ENCODE measurements at places on chromosomes 5 and 9. TPM values are rescaled to one million over a fixed set of nuclear protein-coding genes. Genes with fewer than 3 reads are reported as not detected.
A peak's percentile ranks its signal among the peaks of the same experiment; 100 is the strongest.

- no peak for DNase-seq
- H3K36me3 ChIP-seq: no peaks in the 10 kb centered on the region
- H3K4me3 ChIP-seq: no peak overlapping the region
- no peaks in the 10 kb centered on the region for H3K27me3 ChIP-seq
- no peak overlapping the region for H3K27ac ChIP-seq
- no peaks in the 10 kb centered on the region for H3K4me1 ChIP-seq
These were observed 124.4 kb downstream of the SSBP2 start for GRCh38 chr5:81626524-81626923.

DNA sequence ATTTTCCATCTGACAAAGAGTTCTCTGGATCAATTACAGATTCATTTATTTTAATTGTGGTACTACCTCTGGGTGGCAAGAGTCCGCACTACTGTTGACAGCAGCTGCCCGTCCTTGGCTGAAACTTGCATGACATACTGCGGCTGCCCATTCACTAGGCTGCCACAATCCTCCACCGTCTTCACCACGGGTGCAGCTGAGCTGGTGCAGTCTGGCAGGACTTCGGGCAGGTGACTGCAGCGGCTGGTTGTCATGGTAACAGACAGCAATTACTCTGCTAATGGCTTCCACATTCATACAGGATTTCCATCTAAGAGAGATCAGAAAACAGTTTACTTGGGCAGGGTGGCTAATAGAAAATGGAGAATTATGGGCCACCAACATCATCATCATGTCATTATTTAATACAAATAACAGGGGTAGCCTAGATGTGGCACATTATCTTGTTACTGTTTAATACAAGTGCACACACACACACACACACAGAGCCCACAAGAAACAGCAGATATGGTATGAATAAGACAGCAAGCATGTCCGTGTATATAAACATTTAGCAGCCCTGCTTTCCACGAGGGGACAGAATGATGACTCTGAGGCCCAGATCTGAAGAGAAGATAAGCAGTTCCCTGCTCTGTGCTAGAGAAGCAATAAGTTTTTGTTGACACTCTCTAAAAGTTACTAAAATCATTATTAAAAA is 112.3 kb downstream of the MARCHF3 start:
- DNase-seq: no peak
- no peaks in the 10 kb centered on the region for H3K4me1 ChIP-seq
- H3K4me3 ChIP-seq: no peak overlapping the region
- no peak overlapping the region for H3K27ac ChIP-seq
- H3K27me3 ChIP-seq: no peaks in the 10 kb centered on the region
- H3K36me3 ChIP-seq: no peaks in the 10 kb centered on the region

Gene MAMDC2
- 161 TPM for total RNA-seq

Gene PRRC1
- total RNA-seq: 32.9 TPM

GRCh38 chr9:71302776-71303175 is 181.4 kb upstream of the TRPM3 start:
- no peaks in the 10 kb centered on the region for H3K36me3 ChIP-seq
- no peak overlapping the region for H3K4me3 ChIP-seq
- H3K27ac ChIP-seq: no peak overlapping the region
- no peaks in the 10 kb centered on the region for H3K4me1 ChIP-seq

Gene HACD4
- 8.7 TPM for total RNA-seq

- H3K36me3 ChIP-seq: no peaks in the 10 kb centered on the region
- no peaks in the 10 kb centered on the region for H3K27me3 ChIP-seq
- H3K4me3 ChIP-seq: no peak overlapping the region
- no peak for DNase-seq
- no peak overlapping the region for H3K27ac ChIP-seq
- no peaks in the 10 kb centered on the region for H3K4me1 ChIP-seq
These were observed 203.7 kb upstream of the MSX2 start for GRCh38 chr5:174520420-174521396.

DNA sequence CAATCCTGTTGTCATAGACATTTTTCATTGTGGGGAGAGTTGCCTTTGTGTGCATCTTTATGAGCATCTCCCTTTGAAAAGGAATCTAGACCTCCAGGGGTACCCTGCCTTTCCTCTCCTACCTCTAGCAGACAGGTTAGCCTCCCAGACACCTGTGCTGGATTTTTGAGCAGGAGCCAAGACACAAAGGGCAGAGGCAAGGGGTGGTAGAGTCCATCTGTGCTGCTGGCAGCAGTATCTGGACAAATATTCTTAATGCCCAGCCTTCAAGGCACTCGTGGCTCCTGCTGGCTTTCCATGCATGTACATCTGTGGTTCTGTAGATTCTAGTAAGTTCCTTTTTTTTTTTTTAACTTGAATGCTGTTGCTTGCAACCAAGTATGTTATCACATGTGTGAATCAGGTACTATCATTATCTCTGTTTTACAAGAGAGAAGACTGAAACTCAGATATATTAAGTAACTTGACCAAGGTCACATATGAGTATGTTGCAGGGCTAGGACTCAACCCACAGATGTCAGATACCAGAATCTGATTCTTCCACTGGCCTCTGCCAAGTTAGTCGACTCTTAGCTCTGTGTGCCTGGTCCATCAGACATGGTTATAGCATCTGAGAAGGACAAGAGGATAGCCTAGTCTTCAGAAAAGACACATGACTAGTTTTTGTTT is 32.9 kb upstream of the GPR151 start:
- H3K36me3 ChIP-seq: no peaks in the 10 kb centered on the region
- H3K4me1 ChIP-seq: no peaks in the 10 kb centered on the region
- no peak overlapping the region for H3K27ac ChIP-seq
- no peak for DNase-seq
- H3K4me3 ChIP-seq: no peak overlapping the region
- no peaks in the 10 kb centered on the region for H3K27me3 ChIP-seq

Gene IL11RA
- 25.6 TPM for total RNA-seq

Gene EGFLAM
- 16.8 TPM for total RNA-seq

DNA sequence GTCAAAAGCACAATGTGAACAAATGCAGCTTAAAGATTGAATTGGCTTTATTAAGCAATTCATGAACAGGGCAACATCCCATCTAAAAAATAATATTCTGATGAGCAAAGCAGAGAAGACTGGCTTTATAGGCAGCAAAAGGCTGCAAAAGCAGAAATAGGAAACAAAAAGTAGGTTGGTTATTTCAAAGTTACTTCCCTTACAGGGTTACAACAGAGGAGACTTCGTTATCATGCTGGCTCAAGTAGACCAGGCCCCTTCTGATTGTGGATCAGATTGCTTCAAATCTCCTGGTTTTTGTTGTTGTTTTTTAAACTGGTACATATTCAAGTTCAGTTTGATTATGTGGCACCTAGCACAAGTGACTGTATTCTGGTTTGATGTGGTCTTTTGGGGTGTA is 73.1 kb downstream of the MAN2A1 start:
- no peak for DNase-seq
- no peak overlapping the region for H3K27ac ChIP-seq
- no peaks in the 10 kb centered on the region for H3K36me3 ChIP-seq
- no peaks in the 10 kb centered on the region for H3K4me1 ChIP-seq
- no peak overlapping the region for H3K4me3 ChIP-seq
- no peaks in the 10 kb centered on the region for H3K27me3 ChIP-seq

DNA sequence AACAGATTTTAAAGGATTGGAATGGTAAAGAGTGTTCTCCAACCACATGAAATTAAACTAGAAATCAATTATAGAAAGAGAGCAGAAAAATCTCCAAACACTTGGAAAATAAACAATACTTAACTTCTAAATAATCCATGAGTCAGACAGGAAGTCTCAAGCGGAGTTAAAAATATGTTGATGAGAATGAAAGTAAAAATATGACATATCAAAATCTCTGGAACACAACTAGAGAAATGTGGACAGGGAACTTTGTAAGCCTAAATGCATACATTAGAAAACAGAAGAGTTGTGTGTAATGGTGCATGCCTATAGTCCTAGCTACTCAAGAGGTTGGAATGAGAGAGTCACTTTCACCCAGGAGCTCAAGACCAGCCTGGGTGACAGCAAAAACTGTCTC is 47.9 kb upstream of the ZNF618 start:
- H3K4me1 ChIP-seq: no peaks in the 10 kb centered on the region
- H3K27me3 ChIP-seq: no peaks in the 10 kb centered on the region
- H3K4me3 ChIP-seq: no peak overlapping the region
- DNase-seq: no peak
- no peak overlapping the region for H3K27ac ChIP-seq
- H3K36me3 ChIP-seq: no peaks in the 10 kb centered on the region

GRCh38 chr9:18051638-18052037 is 422.3 kb upstream of the ADAMTSL1 start:
- peak overlapping the region; percentile 59 for H3K27ac ChIP-seq
- DNase-seq: no peak
- H3K36me3 ChIP-seq: no peaks in the 10 kb centered on the region
- H3K4me1 ChIP-seq: no peaks in the 10 kb centered on the region
- no peak overlapping the region for H3K4me3 ChIP-seq

GRCh38 chr5:93246090-93246855 is 334.7 kb downstream of the NR2F1-AS1 start:
- H3K27ac ChIP-seq: peak overlapping the region; percentile 61
- no peaks in the 10 kb centered on the region for H3K4me1 ChIP-seq
- H3K4me3 ChIP-seq: no peak overlapping the region
- H3K27me3 ChIP-seq: no peaks in the 10 kb centered on the region

DNA sequence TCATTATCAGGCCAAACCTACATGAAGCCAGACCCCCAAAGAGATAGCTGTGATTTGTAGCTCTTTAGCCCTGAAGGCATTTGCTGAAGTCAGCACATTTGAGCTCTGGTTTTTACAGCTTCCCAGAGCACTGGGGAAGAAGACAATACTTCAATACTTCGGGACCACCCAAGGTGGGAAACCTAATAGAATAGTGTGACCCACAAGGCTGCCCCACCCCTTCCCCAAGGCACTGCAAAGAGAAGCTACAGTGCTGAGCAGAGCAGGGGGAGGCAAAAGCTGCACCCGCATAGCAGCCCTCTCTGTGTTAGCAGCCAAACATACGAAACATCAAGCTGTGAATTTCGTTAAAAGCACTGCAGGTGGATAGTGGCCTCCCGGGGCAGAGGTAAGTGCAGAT is 87.3 kb downstream of the HSD17B3 start:
- H3K4me3 ChIP-seq: no peak overlapping the region
- H3K27me3 ChIP-seq: no peaks in the 10 kb centered on the region
- DNase-seq: no peak

Gene HRCT1
- 10.1 TPM for total RNA-seq

Gene SAXO1
- 0.37 TPM for total RNA-seq

DNA sequence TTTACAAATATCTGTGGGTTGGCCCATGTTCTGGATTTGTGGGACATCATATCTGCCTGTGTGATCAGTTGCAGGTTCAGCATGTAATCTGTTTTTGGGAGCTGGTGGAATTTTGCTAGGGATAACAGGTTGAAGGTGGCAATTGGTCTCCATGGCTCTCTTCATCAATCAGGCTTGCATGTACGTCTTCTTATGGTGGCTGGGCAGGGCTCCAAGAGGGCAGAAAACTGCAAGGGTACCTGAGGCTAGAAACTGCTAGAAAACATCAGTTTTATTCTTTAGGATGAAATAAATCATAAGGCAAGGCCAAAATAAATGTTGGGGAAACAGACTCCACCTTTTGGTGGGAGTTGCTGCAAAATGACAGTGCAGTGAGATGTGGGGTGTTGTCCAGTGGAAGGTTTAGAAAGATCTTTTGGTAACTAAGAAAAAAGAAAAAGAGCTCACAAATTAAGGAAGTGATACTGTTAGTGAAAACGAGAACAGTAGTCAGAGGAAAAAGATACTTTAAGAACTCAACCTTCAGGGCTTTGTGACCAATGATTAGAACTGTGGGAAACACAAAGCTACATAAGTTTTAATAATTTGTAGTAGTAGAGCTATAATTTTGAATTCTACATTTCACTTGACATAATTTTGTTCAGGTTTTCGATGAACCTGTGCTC is 300.7 kb upstream of the IZUMO3 start:
- no peaks in the 10 kb centered on the region for H3K27me3 ChIP-seq
- no peaks in the 10 kb centered on the region for H3K4me1 ChIP-seq
- H3K4me3 ChIP-seq: no peak overlapping the region
- no peak overlapping the region for H3K27ac ChIP-seq

- DNase-seq: no peak
- no peaks in the 10 kb centered on the region for H3K4me1 ChIP-seq
- no peak overlapping the region for H3K4me3 ChIP-seq
These were observed 312.3 kb downstream of the ENC1 start for GRCh38 chr5:74328221-74328630.

Gene CCL28
- 3.1 TPM for total RNA-seq

Gene SHISAL2B
- total RNA-seq: not detected

GRCh38 chr9:105700668-105701067 is 6.3 kb downstream of the TMEM38B start:
- no peak overlapping the region for H3K4me3 ChIP-seq
- no peak for DNase-seq
- H3K27me3 ChIP-seq: no peaks in the 10 kb centered on the region
- H3K27ac ChIP-seq: no peak overlapping the region

GRCh38 chr9:93480728-93481324 is 27.4 kb upstream of the FAM120AOS start:
- H3K4me1 ChIP-seq: no peaks in the 10 kb centered on the region
- H3K27me3 ChIP-seq: no peaks in the 10 kb centered on the region
- no peak overlapping the region for H3K27ac ChIP-seq

Gene PRR16
- 3.1 TPM for total RNA-seq

DNA sequence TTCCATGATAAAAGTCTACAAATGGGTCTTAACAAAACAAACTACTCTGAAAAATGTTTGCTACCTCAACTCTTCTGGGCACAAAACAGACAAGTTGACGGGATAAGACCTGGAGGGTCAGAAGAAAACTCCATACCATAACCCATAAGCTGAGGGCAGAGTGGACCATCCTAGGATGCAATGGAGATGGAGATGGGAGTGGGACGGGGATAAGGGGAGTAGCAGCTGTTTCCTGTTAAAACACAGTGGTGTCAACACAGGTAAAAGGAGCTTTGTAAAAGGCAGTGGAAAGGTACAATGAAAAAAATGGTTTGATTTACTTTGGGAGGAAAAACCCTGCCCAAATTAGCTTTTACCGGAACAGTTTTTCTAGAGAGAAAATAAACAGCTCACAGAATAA is 41.6 kb downstream of the CEMIP2 start:
- H3K27ac ChIP-seq: no peak overlapping the region
- no peaks in the 10 kb centered on the region for H3K27me3 ChIP-seq
- H3K4me3 ChIP-seq: no peak overlapping the region
- no peak for DNase-seq

Gene IGFBPL1
- total RNA-seq: 0.55 TPM

GRCh38 chr5:90142541-90142940 is 267.0 kb downstream of the CETN3 start:
- DNase-seq: no peak
- H3K27ac ChIP-seq: no peak overlapping the region
- H3K36me3 ChIP-seq: no peaks in the 10 kb centered on the region
- H3K4me3 ChIP-seq: no peak overlapping the region

Gene LRRC19
- not detected for total RNA-seq

- no peaks in the 10 kb centered on the region for H3K36me3 ChIP-seq
- H3K27me3 ChIP-seq: no peaks in the 10 kb centered on the region
- no peak overlapping the region for H3K27ac ChIP-seq
These were observed 38.7 kb upstream of the CTSL start for GRCh38 chr9:87687207-87687606.

- H3K4me1 ChIP-seq: peaks cover 13% of the 10 kb centered on the region
- H3K36me3 ChIP-seq: no peaks in the 10 kb centered on the region
- peak overlapping the region; percentile 70 for H3K27ac ChIP-seq
- peak; percentile 61 for DNase-seq
- no peaks in the 10 kb centered on the region for H3K27me3 ChIP-seq
These were observed 128.5 kb upstream of the VLDLR start for GRCh38 chr9:2493109-2493508.

Measured in uterus (tissue), 4 donors.